ENCODE measurements at places on chromosomes 1 and 21.

DNA sequence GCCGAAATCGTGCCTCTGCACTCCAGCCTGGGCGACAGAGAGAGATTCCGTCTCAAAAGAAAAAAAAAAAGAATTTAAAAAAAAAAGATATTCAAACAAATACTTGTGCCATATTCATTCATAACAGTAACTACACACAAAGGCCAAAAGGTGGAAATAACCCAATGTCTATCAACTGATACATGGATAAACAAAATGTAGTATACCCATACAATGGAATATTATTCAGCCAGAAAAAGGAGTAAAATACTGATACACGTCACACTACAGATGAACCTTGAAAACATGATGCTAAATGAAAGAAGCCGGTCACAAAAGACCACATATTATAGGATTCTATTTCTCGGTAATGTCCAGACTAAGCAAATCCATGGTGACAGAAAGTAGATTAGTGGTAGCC is 109.4 kb upstream of the SOD1 start:
- H3K27me3 ChIP-seq: no peaks in the 10 kb centered on the region
- peaks cover 9% of the 10 kb centered on the region for H3K4me1 ChIP-seq
- no peak overlapping the region for H3K27ac ChIP-seq

DNA sequence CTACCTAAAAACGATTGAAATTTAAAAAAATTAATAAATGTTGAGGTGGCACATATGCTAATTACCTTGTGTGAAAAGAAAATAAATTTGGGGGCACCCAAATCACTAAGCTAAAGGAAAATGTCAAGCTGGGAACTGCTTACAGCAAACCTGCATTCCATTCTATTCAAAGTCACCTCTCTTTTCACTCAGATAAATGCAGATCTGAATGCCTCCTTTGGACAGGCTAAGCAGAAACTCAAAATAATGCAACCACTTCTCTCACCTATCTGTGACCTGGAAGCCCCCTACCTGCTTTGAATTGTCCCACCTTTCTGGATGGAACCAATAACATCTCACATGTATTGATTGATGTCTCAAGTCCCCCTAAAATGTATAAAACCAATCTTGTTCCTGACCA is 628.7 kb downstream of the AMY1C start:
- H3K27me3 ChIP-seq: no peaks in the 10 kb centered on the region
- no peak for DNase-seq
- no peak overlapping the region for H3K4me3 ChIP-seq
- no peaks in the 10 kb centered on the region for H3K36me3 ChIP-seq
- H3K27ac ChIP-seq: no peak overlapping the region
- no peaks in the 10 kb centered on the region for H3K4me1 ChIP-seq

DNA sequence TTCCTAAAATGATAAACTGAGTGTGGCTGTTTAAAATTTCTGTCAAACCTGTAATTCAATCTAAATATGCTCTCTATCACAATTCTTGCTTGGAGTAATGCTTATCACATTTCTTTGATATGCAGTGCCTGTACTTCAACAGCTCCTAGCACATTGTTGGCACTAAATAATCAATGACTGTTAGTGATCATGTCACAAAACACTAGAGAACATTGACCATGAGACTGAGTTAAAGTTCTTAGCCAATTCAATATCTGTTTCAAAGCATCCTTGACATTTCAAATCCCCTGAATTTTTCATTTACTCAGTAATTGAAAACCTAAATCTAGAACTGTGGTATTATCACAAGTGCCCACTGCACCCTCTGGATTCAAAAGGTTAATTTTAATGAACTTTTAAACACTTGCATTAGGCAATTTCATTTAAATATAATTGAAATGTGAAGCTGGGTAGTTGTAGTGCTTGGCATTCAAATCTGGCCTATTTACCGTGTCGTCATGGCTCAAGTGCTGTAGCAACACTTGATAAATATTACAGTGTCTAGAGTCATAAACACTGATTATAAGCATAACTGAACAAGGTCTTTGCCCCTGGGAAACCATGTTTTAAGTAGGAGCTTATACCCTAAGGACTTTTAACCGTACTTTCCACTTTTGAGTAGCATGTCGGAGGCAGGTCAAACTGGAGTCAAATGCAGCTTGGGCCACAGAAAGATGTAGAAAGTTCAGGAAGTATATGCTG is 143.6 kb downstream of the LRRC7 start:
- H3K4me1 ChIP-seq: no peaks in the 10 kb centered on the region
- H3K36me3 ChIP-seq: no peaks in the 10 kb centered on the region
- no peak overlapping the region for H3K27ac ChIP-seq
- H3K27me3 ChIP-seq: no peaks in the 10 kb centered on the region
- H3K4me3 ChIP-seq: no peak overlapping the region

DNA sequence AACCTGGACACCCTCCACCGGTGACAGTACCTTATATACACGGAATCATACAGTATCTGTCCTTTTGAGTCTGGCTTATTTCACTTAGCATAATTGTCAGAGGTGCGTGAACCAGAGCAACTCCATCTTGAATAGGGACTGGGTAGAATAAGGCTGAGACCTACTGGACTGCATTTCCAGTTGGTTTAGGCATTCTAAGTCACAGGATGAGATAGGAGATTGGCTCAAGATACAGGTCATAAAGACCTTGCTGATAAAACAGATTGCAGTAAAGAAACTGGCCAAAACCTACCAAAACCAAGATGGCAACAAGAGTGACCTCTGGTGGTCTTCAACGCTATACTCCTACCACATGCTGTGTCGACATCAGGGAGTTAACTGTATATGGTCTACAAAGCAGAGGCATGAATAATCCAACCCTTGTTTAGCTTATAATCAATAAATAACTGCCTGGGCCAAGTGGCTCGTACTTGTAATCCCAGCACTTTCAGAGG is 1.4 kb upstream of the FDPS start:
- H3K27me3 ChIP-seq: no peaks in the 10 kb centered on the region
- H3K36me3 ChIP-seq: peaks cover 4% of the 10 kb centered on the region

DNA sequence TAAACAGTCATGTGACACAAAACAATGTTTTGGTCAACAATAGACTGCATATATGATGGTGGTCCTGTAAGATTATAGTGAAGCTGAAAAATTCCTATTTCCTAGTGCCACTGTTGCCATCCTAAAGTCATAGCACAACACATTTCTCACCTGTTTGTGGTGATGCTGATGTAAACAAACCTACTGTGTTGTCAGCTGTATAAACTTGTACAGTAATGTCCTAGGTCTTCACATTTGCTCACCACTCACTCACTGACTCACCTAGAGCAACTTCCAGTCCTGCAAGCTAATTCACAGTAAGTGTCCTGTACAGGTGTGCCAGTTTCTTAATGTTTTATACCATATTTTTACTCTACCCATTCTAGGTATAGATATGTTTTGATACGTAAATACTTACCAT is 326.1 kb upstream of the USP24 start:
- no peak for DNase-seq
- no peak overlapping the region for H3K4me3 ChIP-seq
- no peaks in the 10 kb centered on the region for H3K4me1 ChIP-seq
- no peak overlapping the region for H3K27ac ChIP-seq
- H3K27me3 ChIP-seq: no peaks in the 10 kb centered on the region
- no peaks in the 10 kb centered on the region for H3K36me3 ChIP-seq

- no peaks in the 10 kb centered on the region for H3K4me1 ChIP-seq
- no peaks in the 10 kb centered on the region for H3K27me3 ChIP-seq
- H3K4me3 ChIP-seq: no peak overlapping the region
- no peaks in the 10 kb centered on the region for H3K36me3 ChIP-seq
- H3K27ac ChIP-seq: no peak overlapping the region
Observed at GRCh38 chr1:89167590-89168230, 8.1 kb downstream of the GBP7 start.

GRCh38 chr1:173164686-173165085 is 42.4 kb downstream of the TNFSF4 start:
- H3K27me3 ChIP-seq: no peaks in the 10 kb centered on the region
- H3K4me1 ChIP-seq: no peaks in the 10 kb centered on the region
- H3K27ac ChIP-seq: no peak overlapping the region
- H3K36me3 ChIP-seq: no peaks in the 10 kb centered on the region
- peak; percentile 13 for DNase-seq

- H3K4me3 ChIP-seq: no peak overlapping the region
- no peaks in the 10 kb centered on the region for H3K36me3 ChIP-seq
- H3K4me1 ChIP-seq: no peaks in the 10 kb centered on the region
- H3K27ac ChIP-seq: no peak overlapping the region
Observed at GRCh38 chr1:219710529-219711194, 97.8 kb upstream of the ZC3H11B start.

DNA sequence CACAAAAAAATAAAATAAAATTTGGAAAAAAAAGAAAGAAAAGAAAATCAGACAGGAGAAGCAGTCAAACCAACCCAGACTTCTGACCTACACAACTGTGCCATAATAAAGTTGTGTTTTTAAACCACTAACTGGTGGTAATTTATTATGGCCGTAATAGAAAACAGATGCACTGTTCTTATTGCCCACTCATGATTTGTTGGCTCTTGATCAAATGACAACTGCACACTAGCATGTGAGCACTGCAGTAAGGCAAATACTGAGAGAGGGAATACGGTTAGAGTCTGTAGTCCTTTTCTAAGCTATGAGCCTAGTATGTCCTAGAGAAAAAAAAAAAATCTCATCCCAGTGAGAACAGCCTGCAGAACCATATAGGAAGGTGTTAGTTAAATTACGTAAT is 61.2 kb upstream of the TNR start:
- H3K36me3 ChIP-seq: no peaks in the 10 kb centered on the region
- H3K4me3 ChIP-seq: no peak overlapping the region
- no peak for DNase-seq
- H3K4me1 ChIP-seq: peaks cover 1% of the 10 kb centered on the region

GRCh38 chr1:244074559-244075171 is 23.6 kb downstream of the ZBTB18 start:
- peaks cover 6% of the 10 kb centered on the region for H3K4me1 ChIP-seq
- H3K27ac ChIP-seq: no peak overlapping the region
- no peak for DNase-seq
- no peaks in the 10 kb centered on the region for H3K27me3 ChIP-seq
- no peaks in the 10 kb centered on the region for H3K36me3 ChIP-seq

- no peak overlapping the region for H3K27ac ChIP-seq
- H3K4me1 ChIP-seq: no peaks in the 10 kb centered on the region
- no peak for DNase-seq
- H3K27me3 ChIP-seq: no peaks in the 10 kb centered on the region
Observed at GRCh38 chr1:18161690-18162089, 54.1 kb downstream of the IGSF21 start.

- no peak overlapping the region for H3K27ac ChIP-seq
- H3K27me3 ChIP-seq: no peaks in the 10 kb centered on the region
- H3K36me3 ChIP-seq: no peaks in the 10 kb centered on the region
- no peak for DNase-seq
- H3K4me3 ChIP-seq: peak overlapping the region; percentile 99
Observed at GRCh38 chr1:52552236-52552504, 722 bp downstream of the TUT4 start.

DNA sequence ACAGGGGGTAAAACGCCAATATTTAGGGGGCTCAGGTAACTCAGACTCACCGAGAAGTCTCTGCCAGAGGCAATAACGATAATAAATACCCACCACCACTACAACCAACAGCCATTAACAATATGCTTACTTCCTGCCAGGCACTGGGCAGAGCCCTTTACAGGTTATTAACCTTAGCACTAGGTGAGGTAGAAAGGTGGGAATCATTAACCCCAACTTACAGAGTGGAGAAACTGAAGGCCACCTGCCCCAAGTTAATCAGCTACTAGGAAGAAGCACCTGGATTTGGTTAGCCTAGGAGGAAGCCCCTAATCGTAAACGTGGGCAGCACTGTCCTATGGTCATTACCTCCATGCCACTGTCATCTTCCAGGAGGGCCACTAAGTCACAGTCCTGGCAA is 110.0 kb downstream of the UBR4 start:
- no peaks in the 10 kb centered on the region for H3K27me3 ChIP-seq
- DNase-seq: no peak
- H3K36me3 ChIP-seq: peaks cover 44% of the 10 kb centered on the region
- no peaks in the 10 kb centered on the region for H3K4me1 ChIP-seq
- H3K4me3 ChIP-seq: no peak overlapping the region
- H3K27ac ChIP-seq: no peak overlapping the region

DNA sequence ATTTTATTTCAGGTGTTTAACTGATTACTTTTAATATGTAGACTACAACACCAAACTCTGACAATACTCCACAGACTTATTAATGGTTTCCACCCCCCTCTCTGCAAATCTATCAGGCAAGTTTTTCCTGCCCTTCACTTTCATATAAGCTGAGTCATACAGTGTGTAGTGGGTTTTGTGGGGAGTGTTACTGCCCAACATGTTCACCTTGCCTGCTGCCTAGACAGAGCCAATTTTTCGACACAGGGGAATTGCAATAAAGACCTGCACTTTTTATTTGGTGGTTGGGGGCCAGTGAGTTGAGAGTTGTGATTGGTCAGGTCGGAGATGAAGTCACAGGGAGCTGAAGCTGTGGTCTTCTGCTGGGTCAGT is 119.7 kb downstream of the PPIAL4G start:
- no peak overlapping the region for H3K27ac ChIP-seq
- no peaks in the 10 kb centered on the region for H3K36me3 ChIP-seq
- no peak overlapping the region for H3K4me3 ChIP-seq
- no peak for DNase-seq
- no peaks in the 10 kb centered on the region for H3K4me1 ChIP-seq

- no peak overlapping the region for H3K27ac ChIP-seq
- no peak for DNase-seq
- H3K36me3 ChIP-seq: no peaks in the 10 kb centered on the region
- H3K4me1 ChIP-seq: no peaks in the 10 kb centered on the region
Observed at GRCh38 chr1:218711884-218712674, 366.9 kb downstream of the TGFB2 start.

- H3K4me3 ChIP-seq: no peak overlapping the region
- H3K27ac ChIP-seq: no peak overlapping the region
- no peaks in the 10 kb centered on the region for H3K36me3 ChIP-seq
- H3K27me3 ChIP-seq: no peaks in the 10 kb centered on the region
- no peak for DNase-seq
Observed at GRCh38 chr1:240965581-240966091, 353.7 kb upstream of the GREM2 start.

DNA sequence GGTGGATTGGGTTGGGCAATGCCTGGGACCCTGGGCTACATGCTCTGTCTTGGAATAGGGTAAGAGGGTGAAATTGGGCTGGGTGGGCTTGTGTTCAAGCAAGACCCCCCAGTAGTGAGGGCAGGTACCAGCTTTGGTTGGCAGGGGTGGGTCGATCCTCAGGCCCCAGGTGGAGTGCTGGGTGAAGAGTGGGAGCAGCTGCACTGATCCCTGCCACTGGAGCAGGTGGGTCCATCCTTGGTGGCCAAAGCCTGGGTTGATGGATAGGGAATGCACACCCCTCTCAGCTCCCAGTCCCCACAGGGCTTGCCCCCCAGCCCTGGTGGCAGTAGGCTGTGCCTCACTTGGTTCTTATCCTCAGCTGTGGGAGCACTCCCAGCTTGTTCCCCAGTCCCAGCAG is 135.2 kb downstream of the PCBP3 start:
- no peak overlapping the region for H3K4me3 ChIP-seq
- no peak overlapping the region for H3K27ac ChIP-seq
- no peaks in the 10 kb centered on the region for H3K27me3 ChIP-seq
- no peaks in the 10 kb centered on the region for H3K36me3 ChIP-seq
- H3K4me1 ChIP-seq: no peaks in the 10 kb centered on the region
- no peak for DNase-seq

Data from iPS DF 6.9 (cell line).